ENCODE measurements at places on chromosomes 5 and 9.

DNA sequence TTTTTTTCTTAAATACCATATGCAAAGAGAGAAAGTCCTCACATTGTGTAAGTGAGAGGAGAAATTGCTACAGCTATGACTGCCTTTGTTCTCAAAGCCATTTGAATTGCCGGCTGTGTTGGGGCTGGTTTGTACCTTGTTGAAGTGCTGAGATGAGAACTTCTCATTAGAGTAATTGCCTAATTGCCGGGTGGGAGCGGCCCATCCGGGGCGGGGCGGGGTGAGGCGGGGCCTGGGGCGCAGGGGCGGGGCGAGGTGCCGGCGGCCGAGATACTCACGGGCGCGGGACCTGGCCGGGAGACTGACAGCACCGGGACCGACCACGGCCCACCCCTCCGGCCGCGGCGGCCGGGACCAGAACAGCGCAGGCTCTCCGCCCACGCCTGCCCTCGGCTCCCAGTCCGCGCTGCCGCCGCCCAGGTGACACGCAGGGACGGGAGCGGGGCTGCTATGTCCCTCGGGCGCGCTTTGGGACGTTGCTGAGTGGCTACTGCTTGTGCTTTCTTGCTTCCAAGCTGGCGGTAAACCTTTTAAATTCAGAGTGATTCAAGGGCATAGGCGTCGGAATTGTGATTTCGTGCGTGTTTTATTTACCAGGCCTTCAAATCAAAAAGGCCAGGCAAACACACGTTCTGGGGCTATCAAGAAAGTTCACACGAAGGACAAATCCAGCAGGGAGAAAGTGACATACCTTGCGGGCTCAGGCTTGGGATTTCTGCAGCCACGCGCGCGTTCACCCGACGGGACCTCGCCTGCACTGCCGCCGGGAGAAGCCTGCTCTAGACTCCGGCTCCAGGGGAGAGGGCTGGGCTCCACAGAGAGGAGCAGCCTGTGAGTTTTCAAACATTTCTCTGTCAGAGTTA is 269.1 kb downstream of the FANCC start:
- no peak for DNase-seq

DNA sequence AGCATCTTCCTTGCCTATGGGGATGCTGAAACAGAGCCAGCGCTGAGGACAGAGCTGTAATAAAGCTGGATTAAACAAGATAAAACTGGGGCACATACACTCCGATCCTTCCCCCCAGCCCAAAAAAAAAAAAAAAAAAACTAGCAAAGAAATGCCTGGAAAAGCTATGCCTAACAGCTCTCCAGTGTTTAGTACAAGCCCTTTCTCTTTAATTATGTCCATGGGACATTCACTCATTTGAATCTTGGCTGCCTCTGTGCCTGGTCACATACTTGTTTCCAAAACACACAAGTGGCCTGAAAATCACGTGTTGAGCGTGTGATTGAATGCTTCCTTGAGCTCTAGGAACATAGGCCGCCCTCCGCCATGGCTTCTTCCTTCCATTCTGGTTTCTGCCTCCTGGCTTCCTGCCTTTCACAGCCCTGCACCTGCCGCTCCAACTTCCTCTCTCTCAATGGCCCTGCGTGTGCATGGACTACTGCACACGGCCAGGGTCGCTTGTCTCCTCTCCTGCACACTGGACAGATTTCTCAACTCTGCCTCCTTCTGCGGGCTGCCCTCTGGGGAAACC is 111.0 kb upstream of the RETREG1 start:
- no peak for DNase-seq

GRCh38 chr9:134662143-134662876 is 20.7 kb downstream of the COL5A1 start:
- DNase-seq, result no peak

GRCh38 chr5:179275381-179275878 is 69.8 kb downstream of the ADAMTS2 start:
- no peak for DNase-seq

DNA sequence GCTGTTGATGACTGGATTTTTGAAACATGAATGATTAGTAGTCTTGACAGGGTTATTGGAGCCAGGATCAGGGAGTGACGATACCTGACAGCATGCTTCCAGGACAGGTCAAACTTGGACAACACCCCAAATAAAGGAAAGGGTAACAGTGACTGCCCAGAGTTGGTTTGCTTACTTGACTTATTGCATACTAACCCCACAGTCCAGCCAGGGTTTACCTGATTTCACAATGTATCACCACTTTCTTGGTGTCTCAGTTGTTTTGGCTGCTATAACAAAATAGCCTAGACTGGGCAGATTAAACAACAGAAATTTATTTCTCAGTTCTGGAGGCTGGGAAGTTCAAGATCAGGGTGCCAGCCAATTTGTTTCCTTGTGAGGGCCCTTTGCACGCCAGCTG is 301.0 kb upstream of the VLDLR start:
- DNase-seq, result no peak

- DNase-seq, result no peak
These were observed 46.5 kb downstream of the TARS1 start for GRCh38 chr5:33487236-33487635.

DNA sequence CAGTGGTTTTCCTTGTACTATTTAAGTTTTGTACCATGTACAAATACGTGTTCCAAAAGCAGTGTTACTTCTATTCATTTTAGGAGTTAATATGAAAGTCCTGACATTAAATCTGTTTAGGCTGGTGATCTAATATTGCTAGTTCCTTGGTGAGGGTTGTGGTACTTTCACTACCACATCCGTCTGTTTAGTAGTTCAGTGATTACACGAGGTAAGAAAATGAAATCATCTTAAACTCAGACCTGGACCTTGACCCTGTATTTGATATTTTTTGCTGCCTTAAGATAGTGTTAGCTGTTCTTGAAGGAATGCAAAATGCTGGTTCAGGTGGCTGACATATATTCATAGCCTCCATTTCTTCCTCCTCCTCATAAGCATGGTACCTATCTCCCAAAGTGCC is 50.3 kb downstream of the MTAP start:
- DNase-seq, result no peak

GRCh38 chr9:89542401-89543021 is 44.6 kb upstream of the SEMA4D start:
- DNase-seq, result no peak

- no peak for DNase-seq
These were observed 4.4 kb downstream of the PDCD1LG2 start for GRCh38 chr9:5514617-5515260.

DNA sequence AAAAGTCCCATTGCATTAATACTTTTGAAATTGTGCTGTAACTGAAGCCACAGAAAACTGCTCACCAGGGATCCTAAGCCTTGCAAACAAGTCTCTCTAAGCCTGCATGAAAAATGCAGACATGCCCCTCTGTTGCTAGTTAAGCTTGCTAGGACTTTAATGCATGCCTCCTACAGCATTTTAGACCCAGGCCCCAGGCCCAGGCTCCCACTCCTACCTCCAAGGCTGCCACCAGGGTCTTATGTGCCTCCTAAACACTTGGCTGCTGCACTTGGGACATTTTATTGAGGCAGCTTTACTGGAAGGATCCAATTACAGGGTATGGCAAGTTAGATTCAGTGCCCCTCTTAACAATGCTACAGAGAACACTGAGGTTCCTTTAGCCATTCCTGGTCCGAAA is 467.3 kb upstream of the CLINT1 start:
- DNase-seq, result no peak

DNA sequence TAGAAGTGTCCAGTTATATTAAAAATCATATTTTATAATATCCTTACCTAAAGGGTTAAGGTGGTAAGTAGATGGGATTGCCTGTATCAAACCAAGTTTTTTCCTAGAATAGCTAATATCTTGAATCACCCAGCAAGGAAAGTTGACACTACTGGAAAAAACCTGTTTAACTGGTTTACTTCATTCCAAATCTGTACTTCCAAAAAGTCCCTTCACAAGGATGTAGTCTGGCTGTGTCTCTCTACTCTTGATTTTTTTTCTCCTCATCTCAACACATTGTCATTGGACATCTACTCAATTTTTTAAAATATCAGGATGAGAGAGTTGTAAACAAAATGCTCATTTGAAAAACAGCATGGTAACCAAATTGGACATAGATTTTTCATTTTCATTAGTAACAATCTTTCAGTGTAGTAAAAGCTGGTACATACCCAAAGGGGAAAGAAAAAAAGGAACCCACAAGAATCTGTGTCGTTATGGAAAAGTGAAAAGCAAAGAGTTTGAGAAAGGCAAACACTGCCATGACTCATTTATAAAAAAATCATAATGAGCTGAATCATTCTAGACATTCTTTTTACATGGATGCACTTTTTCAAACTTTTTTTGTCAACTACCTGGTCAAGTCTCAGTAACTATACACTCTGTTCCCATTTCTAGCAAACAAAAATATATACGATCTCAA is 173.5 kb downstream of the GLIS3 start:
- no peak for DNase-seq

GRCh38 chr9:90038763-90039162 is 434.0 kb downstream of the GADD45G start:
- DNase-seq, result no peak

DNA sequence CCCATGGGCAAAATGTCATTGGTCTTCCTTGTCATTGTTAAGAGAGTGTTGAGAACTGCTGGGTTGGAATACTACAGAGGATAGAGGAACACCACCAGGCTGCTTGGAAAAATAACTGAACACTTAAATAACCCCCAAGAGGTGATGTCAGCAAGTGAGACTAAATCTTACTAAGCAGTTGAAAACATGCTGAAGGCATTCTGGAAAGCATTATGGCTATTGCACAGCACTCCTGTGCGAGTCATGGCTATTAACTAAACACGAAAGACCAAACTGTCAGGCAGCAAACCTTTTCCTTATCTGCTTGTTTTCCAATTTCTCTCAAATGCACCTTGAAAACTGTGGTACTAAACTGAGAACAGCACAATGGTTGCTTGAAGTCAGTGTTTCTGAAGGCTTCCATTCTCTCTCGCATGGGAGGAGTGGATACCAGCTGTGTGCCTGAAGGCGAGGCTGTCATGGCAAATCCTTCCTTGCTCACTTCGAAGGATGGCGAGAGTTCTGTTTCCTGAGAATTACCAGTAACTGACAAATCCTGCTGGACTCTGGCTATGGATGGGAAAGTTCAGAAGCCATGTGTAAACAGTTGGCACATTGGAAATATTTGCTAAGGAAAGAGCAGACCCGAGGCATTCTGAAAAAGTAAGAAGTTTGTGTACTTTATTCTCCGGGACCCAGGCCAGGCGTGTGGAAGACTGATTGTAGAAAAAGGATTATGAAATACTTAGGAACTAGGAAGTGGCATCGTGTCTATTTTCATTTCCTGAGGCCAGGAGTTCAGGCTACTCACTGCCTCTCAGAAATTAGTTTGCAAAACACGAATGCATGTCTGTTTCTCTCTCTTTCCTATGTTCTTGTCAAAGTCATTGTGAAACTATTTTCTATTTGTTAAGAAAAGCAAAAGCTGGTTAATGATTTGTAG is 182.1 kb downstream of the DMRT2 start:
- no peak for DNase-seq

DNA sequence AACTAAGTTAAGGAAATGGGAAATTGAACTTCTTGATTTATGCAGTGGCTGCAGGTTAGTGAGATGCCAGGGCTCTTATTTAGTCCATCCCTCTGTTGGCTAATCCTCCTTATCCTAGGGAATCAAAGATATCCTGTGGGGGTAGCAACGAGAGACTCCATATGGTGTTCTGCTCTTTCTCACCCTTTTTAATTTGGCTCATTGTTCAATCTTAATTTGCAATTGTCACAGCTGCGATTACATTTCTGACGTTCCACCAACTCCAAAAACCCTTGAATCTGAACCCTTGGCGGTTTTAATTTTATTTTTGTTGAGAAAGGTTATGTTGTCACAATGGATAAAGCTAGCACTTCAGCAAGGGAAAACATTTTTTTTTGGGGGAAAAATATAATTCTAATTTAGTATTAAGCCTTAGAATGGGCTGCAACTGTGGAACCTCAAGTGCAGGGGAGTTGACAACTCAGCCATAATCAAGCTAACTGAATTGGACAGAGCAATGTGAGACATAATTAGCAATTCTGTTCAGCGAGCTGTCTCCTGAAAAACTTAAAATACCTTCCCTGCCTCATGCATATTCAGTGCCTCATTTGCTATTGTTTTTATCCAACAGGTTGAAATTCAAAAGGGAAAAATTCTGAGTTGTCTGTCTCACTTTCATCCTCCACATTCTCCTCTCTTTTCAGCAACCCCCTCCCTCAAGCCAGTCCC is 91.3 kb downstream of the MAT2B start:
- DNase-seq, result no peak

GRCh38 chr5:6632324-6632887 is 438 bp downstream of the NSUN2 start:
- no peak for DNase-seq

DNA sequence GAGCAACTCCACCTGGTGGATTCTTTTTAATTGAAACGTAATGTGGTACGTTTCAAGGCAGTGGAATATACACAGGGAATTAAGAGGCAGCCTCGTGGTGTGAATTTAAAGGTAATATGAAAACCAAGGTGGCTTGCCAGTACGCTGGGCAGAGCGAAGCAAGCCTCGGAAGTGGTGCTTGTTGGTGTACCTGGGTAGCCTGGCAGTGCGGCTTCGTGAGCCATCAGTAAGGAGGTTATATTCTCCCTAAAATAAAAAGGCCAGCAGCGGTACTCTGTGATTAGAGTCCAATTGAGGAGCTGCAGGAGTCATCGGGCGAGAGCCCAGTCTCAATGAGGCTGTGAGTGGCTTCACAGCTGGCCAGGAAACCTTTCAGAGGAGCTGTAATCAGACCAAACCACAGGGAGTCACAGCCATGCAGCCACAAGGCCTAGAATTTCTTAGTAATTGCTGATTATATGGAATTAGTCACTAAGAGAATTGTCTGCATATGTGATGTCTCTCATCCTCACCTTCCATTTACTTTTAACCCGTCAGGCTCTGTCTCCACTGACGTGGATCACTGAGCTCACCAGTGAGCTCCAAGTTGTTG is 57.7 kb downstream of the DCP2 start:
- DNase-seq, result no peak

DNA sequence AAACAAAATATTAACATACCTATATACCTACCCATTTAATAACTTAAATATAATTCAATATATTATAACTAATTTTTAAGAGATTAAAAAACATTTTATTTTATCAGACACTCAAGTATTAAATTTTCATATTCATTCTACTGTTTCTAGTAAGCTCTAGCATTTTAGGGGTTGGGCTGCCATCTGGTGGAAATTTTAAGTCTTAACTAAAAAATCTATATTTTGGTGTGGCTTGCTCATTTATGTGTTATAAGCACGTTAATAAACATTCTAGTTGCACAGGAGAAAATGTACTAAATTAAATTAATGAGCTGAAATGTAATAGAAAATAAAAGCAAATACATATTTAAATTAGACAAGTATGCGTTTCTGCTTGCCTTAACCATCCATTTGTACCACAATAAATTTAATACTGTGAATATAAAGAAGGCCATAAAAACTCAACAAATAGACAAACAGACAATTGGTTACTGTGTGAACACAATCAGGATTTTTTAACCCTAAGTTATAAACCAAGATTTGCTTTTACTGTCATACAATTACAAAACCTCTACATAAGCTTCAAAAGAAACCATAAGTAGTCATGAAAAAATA is 1728.3 kb upstream of the CDH9 start:
- DNase-seq, result no peak

GRCh38 chr5:154511984-154512383 is 34.0 kb upstream of the HAND1 start:
- DNase-seq, result no peak

- no peak for DNase-seq
These were observed 59.9 kb upstream of the IL6ST start for GRCh38 chr5:56054666-56055065.
